Endothelial cell of coronary artery (primary cell): ENCODE measurements at places on chromosomes 4 and X. TPM values are rescaled to one million over a fixed set of nuclear protein-coding genes. Genes with fewer than 3 reads are reported as not detected.

GNRHR gene
- total RNA-seq = not detected in 2 replicates

SPANXN4 gene
- not detected in 2 replicates for total RNA-seq

ANXA3 gene
- total RNA-seq = 219 and 338 TPM in 2 replicates

ZFP92 gene
- total RNA-seq = 0.90 and 1.5 TPM in 2 replicates

TMSB15A gene
- total RNA-seq = 0.75 and 2.8 TPM in 2 replicates

TRPC3 gene
- total RNA-seq = under 0.01 TPM in 1 of 2 replicates, not detected in the other

MAGEB10 gene
- not detected in 2 replicates for total RNA-seq

CLGN gene
- total RNA-seq = 0.09 and 0.54 TPM in 2 replicates

MAGEC3 gene
- 0.09 TPM in 1 of 2 replicates, not detected in the other for total RNA-seq

MAGEB2 gene
- total RNA-seq = not detected in 2 replicates

EFHC2 gene
- not detected in 2 replicates for total RNA-seq

SPANXN3 gene
- not detected in 2 replicates for total RNA-seq

SSX1 gene
- not detected in 2 replicates for total RNA-seq

UGT2B7 gene
- total RNA-seq = not detected in 2 replicates

CCKAR gene
- not detected in 2 replicates for total RNA-seq

NHS gene
- total RNA-seq = under 0.01 and 0.28 TPM in 2 replicates

FGFR3 gene
- total RNA-seq = 0.63 and 1.4 TPM in 2 replicates
